ENCODE measurements at places on chromosomes 16 and 17.

GRCh38 chr17:50482110-50482509, 3.5 kb downstream of the RSAD1 start:
- DNase-seq = no peak

DNA sequence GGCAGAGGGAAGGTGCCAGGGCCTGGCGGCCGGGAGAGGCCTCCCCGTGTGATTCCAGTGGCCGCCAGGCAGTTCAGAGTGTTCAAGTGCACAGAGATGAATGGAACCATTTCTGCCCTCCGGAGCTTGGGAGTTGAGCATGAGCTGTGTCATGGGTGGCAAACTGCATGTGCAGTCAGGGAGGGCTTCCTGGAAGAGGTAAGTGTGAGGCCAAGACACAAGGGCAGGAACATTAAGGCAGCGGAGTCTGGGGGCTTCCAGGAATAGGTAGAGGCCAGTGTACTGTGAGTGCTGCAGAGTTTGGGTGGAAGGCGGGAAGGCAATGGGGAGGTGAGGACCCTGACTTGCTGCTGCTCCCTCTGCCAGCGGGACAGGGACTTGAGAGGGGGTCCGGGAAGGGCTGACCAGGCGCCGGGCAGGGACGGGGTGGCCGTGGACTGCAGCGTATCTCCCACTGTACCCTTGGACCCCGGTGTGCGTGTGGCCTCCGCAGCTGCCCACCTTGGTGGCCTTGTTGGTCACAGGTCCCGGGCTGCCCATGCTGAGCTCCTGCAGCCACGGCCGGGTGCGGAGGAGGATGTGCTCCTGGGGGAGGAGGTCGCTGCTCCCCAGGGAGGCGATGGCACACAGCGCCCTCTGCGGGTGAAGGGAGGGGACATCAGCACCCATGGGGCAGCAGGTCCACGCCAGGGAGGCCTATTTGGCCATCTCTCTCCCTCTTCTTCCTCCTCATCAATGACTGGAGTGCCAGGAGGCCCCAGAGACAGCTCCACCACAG, 7.5 kb upstream of the CEP131 start:
- no peak for DNase-seq

DNA sequence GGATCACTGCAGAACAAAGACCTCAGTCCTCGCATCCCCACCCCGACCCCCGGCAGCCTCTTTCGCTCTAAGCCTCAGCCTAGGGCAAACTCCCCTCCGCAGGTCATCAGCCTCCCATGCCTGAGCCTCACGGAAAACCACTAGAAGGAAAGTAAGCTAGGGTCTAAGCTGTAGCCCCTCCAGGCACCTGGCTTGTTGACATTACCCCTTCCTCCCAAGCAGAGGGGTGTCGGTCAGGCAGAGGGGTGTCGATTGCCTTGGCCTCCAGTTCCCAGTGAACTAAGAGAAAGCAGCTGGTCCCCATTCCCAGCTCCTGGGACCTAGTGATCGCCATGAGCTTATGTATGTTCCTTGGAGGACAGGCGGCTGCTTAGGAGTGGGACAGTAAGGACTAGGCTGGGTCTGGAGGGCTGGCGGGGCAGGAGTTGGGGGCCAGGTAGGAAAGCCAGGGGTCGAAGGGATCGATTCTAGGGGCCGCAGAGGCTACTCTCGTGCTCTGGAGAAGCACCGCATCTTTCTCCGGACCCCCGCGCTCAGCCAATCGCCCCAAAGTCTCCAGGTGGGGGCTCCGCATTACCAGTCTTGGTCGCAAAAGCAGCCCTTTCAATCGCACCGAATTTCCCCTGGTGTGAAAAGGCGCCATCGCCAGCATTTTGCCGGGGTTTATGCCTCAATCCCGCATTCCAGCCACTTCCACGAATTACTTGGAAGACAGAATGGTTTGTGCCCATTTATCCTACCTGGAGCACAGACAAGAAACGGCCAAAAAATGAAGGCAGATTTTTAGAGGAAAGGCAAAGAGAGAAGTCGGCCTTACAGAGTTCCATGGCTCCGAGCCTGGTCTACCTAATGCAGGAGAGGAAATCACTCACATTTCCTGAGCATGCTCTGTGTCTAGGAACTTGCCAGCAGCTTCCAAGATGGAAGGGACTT, 21.3 kb upstream of the HOXB13 start:
- no peak for DNase-seq

GRCh38 chr17:545156-545555, 169.5 kb downstream of the VPS53 start:
- DNase-seq = no peak

DNA sequence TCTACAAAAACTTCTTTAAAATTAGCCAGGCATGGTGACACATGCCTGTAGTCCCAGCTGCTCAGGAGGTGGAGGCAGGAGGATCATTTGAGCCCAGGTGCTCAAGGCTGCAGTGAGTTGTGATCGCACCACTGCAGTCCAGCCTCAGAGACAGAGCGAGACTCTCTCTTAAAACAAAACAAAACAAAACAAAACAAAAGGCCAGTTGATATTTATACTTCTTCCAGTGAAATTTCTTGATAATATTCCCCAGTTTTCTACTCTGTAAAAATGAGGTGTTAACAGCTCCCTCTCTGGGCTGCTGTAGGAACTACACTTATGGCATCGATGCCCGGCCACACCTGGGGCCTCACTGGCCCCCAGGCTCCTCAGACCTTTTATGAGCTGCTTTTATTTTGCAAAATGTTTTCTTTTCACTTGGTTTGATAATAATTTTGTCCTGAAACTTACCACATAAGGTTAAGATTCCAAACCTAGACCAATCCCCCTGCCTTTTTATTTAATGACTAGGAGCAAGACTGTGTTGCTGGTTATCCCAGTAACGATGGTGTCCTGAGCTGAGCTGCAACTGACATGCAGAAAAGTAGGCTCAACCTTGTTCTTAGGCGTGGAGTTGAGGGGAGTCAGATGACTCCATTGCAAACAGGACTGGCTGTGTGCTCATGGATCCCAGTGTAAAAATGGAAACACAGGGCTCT, 17.6 kb downstream of the MAPK8IP3 start:
- DNase-seq = no peak

GRCh38 chr16:50160495-50161164, 7.5 kb downstream of the TENT4B start:
- DNase-seq = no peak

DNA sequence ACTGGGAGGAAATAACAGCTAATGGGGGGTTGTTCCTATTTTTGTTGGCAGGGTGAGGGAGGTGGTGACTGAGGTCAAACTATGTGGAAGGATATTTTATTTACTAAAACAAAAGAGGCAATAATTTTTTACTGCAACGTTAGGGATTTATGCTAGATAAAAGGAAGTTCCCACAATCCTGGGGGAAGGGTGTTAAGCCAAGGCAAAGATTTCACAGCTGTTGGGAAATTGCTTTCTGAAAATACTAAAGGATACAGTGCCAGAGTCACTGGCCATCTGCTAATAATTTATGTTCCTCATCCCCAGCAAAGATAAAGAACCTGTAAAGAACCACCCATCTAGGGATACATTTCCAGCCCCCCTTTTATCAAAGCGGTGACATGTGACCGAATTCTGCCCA, 756.0 kb upstream of the RBFOX1 start:
- no peak for DNase-seq

- DNase-seq = no peak
Measured at GRCh38 chr17:39597372-39598046, 10.2 kb downstream of the NEUROD2 start.

- DNase-seq = no peak
Measured at GRCh38 chr16:48435318-48435680, 50.1 kb upstream of the SIAH1 start.

- DNase-seq = no peak
Measured at GRCh38 chr17:74417178-74418045, 14.5 kb upstream of the GPRC5C start.

GRCh38 chr16:47310792-47311211, 150.1 kb downstream of the ITFG1 start:
- no peak for DNase-seq

- no peak for DNase-seq
Measured at GRCh38 chr17:82775001-82775823, 23.3 kb downstream of the TBCD start.

- DNase-seq = no peak
Measured at GRCh38 chr17:45222289-45222995, 757 bp downstream of the FMNL1 start.

DNA sequence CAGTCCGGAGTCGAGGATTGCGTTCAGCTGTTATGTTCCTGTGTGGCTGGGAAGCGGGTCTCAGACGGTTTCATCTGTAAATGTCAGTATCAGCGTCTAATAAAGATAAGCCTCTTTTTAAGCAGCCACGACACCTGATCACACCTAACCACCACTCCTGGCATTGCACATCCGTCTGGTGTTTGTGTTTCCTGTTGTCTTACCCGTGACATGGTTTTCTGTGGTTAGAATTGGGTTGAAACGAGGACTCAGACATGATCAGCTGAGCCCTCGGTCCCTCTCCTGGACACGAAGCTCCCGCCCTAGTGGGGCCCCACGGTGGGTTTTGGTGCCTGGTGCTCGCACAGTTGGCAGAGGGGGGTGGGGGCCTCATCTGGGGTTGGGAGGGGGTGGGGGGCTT, 18.3 kb downstream of the CPNE7 start:
- no peak for DNase-seq

DNA sequence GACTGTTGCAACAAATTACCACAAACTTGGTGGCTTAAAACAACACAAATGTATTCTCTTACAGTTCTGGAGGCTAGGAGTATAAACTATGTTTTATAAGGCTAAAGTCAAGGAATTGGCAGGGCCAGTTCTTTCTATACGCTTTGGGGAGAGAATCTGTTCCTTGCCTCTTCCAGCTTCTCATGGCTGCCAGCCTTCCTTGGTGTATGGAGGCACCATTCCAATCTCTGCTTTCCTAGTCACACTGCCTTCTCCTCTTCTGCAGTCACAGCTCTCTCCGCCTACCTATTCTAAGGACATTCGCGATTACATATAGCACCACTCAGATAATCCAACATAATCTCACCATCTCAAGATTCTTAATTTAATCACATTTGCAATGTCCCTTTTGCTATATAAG, 140.4 kb upstream of the GNAO1 start:
- no peak for DNase-seq

- DNase-seq = no peak
Measured at GRCh38 chr17:51097708-51098446, 22.8 kb downstream of the SPAG9 start.

DNA sequence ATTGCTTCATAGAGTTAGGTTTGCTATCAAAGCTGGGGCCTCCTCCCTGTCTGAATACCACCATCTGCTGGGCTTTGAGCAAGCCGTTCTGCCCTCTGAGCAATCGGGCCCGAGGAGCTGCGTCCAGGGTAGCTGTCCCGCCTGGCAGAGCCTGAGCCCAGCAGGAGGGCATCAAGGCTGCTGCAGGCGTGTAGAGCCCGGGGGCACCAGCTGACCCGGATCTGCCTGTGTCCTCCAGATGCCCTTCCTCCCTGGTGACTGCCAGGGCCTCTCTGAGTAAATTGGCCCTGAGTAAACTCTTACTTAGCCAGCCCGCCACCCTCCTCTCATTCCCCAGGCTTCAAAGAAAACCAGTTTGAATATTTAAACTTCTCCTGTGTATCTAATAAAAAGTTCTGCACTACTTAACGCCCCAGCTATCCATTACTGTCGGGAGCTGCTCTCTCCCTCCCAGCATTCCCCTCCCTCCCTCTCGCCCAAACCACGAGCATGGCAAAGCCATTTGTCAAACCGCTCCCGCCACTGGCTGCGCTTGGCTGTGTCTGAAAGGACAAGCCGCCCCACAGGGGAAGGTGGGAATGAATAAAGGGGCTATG, 16.4 kb downstream of the CDK5RAP3 start:
- DNase-seq = no peak

DNA sequence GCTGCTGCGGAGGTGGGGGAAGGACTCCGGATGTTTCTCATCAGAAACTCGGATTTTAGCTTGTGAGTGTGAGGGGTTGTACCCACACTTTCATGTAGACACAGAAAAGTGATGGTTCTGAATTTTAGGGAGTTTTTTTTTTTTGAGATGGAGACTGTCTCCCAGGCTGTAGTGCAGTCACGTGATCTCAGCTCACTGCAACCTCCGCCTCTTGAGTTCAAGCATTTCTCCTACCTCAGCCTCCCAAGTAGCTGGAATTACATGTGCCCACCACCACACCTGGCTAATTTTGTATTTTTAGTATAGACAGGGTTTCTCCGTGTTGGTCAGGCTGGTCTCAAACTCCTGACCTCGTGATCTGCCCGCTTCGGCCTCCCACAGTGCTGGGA, 22.4 kb upstream of the GNG13 start:
- DNase-seq = no peak

DNA sequence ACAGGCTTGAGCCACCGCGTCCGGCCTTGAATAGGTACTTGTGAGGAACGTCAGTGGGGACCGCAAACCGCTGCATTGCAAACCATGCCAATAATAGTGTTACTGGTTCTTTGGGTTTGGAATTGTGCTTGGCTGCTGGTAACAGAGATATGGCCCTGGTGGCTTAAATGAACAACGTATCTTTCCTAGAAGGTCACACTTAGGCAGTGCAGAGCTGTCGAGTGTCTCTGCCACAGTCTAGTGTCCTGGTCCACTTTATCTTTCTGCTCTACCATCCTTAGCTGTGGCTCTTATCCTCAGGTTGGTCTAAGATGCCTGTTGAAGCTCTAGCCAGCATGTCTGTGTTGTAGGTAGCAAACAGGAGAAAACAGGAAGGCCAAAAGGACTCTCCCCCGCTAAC, 262.1 kb downstream of the SNX29 start:
- DNase-seq = no peak

GRCh38 chr17:45705123-45706009, 78.8 kb upstream of the CRHR1 start:
- DNase-seq = no peak

- no peak for DNase-seq
Measured at GRCh38 chr17:64369007-64369893, 21.4 kb downstream of the PECAM1 start.

DNA sequence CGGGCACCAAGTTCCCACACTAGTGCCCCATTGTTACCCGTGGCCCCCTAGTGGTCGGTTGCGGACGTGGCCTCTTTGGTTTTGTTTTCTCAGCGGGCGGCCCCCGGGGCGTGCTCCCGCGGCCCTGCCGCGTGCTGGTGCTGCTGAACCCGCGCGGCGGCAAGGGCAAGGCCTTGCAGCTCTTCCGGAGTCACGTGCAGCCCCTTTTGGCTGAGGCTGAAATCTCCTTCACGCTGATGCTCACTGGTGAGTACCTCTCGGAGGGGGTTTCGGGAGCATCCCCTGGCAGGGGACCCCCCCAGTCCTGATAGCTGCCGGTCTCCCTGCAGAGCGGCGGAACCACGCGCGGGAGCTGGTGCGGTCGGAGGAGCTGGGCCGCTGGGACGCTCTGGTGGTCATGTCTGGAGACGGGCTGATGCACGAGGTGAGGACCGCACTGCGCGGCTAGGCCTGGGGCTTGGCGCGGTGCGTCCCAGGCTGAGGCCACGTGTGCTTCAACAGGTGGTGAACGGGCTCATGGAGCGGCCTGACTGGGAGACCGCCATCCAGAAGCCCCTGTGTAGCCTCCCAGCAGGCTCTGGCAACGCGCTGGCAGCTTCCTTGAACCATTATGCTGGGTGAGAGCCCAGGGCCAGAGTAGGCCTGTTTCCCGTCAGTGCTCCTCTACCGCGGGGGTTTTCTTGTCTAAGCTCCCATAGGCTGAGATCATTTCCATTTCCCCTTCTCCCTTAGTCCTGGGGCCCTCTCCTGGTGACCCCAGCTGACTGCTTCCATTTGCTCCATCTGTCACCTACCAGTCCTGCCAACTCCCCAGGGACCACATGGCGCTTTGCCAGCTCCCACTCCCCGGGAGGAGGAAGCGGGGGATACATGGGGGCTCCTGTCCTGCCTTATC, 1.7 kb downstream of the SPHK1 start:
- DNase-seq = no peak
